ENCODE measurements at places on chromosomes 2 and 18.

- peak; percentile 82 for DNase-seq
These were observed 68.4 kb upstream of the PPP1CB start for GRCh38 chr2:28683100-28683706.

DNA sequence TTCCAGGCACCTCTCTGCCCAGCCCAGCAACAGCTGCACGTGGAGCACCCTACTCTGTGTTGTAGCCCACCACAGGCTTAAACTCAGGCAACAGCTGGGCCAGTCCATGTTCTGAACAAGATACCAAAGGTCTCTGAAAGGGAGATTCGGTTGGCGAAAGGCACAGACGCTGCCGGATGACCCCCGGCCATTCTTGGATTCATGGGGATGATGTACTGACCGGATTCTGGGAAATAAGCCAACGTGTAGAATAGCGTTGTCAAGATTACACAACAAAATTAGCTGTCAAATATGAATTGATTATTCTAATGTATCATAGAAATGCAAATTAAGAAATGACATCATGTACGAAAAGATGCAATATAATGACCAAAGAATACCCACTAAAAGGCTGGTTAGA, 283.0 kb upstream of the PXDN start:
- no peak for DNase-seq

DNA sequence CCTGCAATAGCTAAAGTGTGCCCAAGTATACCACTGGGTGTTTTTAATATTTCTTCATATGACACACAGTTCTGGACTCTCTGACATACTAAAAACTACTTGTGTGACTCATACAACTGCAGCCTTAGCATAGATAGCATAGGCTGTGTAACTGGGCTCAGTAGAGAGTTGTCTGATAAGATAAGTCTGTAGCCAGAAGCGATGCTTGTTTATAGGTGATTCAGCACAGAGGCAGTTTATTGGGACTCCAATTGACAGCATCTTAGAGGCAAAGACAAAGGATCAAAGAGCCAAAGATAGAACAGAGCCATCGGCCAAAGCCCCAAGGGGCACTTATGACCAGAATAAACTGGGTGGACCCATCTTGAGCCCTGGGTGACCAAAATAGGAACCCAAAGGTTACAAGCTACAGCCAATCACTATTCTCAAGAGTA, 42.3 kb downstream of the AAK1 start:
- peak; percentile 83 for DNase-seq

- DNase-seq = peak; percentile 8
These were observed 129.5 kb downstream of the RND3 start for GRCh38 chr2:150357770-150358467.

DNA sequence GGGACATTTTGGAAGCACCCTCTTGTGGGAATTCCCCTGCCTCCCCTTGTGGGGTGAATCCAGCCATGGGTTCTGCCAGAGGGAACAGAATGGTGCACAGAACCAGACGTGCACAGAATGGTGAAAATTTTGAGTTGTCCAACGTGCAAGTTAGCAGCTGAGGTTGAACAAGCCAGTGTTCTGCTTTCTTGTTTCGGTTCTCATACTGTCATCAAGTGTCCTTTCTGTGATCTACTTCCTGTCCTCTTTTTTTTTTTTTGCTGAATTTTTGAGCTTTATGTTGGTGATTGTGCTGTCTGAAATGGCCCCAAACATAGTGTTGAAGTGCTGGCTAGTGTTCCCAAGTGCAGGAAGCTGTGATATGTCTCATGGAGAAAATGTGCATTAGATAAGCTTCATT, 21.5 kb upstream of the REEP1 start:
- DNase-seq = no peak

- no peak for DNase-seq
These were observed 249.7 kb downstream of the IKZF2 start for GRCh38 chr2:212901604-212902275.

GRCh38 chr2:239598011-239598731, 197.4 kb upstream of the HDAC4 start:
- DNase-seq = no peak

DNA sequence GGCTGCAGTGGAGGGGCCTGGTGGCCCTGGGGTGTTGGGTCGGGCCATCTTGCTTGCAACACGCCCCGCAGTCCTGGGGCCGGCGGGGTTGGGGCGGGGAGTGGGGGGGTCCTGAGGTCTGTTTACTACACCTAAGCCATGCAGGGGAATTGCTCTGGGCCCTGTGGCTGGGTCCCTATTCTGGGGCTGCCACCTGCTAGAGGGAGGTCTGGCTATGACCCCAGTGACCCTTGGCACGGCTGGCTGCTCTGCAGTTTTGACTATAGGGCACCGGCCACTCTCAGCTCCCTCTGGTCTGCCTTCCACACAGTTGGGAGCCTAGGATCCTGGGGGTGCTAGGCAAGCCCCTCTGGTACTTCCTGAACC, 170.6 kb upstream of the GLI2 start:
- no peak for DNase-seq

GRCh38 chr2:138476940-138477339, 24.6 kb upstream of the SPOPL start:
- DNase-seq = no peak

DNA sequence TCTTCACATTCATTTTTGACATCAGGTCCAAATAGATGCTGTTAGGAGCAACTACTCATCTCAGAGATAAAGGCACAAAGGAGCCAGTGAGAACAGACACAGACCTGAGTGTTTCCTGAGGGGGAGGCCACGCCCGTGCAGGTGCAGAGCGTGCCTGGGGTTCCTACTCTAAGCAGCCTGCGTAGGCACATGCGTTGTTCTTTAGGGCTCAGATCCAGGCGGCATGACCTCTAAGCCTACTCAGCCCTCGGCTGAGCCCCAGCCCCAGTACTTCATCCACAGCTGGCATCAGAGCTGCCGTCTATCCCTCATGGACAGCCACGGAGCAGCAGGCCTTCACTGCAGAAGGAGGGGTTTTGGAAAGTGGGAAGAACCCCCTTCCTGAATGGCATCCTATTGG, 54.9 kb upstream of the PXDN start:
- DNase-seq = no peak

DNA sequence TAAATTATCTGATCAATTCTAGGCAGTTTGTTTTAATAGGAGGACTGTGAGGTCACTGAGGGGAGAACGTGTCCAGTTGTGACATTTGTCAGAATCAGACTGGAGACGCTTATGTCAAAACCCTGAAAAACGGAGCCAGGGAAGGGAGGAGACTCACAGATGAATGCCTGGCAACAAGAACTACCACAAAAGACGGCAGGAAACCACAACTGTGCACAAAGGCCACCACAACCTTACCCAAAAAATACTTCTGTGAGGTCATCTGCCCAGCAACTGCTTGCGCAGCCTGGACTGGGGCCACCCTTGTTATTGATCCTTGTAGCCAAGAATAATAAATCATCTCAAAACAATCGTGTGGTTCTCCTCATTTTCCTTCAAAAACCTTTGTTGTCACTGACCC, 173.0 kb upstream of the ALKAL2 start:
- no peak for DNase-seq

DNA sequence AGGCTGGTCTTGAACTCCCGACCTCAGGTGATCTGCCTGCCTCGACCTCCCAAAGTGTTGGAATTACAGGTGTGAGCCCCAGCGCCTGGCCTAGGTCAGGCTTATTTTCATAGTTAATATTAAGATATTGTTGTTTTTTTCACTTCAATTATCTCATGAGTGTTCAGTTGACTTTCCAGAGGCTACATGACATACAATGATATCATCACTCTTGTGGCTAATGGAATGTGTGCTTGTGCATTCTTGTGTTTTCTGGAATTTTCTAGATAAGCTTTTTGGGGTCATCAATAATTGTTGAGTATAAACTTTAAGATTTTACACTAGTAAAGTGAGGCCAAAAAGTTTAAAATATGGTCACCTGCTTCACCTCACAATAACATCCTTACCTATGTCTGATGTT, 180.9 kb downstream of the FIGN start:
- peak; percentile 19 for DNase-seq

DNA sequence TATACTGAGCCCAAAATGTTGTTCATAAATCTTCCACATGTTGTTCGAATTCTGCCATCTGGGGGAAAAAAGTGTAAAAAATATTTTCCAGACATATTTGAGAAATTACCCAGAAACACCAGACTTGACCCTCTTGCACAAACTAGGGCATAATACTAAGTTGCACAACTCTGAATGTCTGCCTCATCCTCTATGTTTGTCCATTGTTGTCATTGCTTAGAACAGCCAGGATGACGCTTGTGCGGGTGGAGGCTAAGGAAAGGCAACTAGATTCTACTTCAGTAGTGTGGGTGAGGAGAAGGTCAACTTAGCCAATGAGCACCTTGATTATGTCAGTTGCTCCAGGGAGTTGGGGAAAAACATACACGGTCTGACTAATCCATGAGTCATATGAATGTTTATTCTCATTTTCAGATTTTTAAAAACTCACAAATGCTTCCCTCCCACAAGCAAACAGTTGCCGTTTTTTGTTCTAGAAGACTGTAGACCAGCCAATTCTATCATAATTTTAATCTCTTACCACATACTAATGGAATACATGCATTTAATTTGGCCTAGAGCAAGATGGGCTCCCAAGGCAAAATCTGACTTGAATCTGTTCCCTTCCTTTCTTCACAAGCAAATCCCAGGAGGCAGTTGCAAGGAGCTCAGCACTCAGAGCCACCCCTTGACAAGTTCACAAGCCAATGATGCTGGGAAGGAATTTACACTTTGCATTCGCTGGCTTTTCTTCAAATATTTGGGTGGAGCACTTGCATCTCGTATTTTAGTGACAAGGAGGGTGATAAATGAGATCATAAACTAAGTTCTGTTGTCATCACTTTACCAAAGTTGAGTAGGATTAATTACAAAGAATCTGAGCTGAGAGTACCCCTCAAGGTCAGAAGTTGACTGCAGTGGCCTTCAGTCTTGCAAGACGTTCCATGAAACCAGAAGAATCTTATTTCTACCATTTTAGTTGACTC, 163.2 kb upstream of the TWIST2 start:
- DNase-seq = peak; percentile 97

DNA sequence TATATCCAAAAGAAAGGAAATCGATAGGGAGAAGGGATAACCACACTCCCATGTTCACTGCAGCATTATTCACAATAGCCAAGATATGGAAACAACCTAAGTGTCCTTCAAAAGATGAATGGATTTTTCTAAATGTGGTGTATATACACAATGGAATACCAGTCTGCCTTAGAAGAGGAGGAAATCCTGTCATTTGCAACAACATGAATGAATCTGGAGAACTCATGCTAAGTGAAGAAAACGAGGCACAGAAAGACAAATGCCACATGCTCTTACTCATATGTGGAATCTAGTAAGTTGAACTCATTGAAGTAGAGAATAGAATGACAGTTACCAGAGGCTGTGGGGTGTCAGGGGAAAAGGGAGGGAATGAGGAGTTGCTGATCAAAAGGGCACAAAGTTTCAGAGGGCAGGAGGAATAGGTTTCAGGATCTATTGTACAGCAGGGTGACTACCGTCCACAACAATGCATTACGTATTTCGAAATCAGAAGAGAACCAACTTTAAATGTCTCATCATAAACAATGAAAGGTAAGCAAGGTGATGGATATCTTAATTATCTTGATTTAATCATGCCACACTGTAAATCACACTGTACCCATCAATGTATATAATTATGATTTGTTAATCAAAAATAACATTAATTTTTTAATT, 46.1 kb downstream of the SIGLEC15 start:
- DNase-seq = no peak

DNA sequence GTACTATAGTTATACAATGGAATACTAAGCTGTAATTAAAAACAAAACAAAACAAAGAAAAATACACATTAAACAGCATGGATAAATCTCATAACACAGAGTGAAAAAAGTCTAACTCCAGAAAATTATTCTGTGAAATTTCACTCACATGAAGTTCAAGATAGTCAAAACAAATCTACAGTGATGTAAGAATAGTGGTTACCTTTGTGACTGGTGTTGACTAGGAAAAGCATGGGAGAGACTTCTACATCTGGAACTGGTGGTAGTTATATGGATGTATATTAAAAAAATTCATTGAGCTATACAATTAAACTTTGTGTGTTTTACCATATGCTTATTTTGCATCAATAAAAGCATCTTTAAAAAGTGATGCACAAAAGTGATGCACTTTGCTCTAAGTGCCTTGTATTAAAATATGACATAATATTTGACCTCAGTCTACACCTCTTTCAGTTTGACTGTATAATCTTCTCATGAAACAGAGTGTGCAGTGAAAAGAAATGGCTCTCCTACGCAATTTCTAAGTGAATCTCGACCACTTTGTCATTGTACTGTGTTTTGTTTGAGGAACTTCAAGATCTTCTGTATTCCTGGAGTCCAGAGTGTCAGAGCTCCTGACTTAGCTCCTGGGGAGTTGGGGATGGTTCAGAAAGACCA, 28.0 kb downstream of the STAT4 start:
- no peak for DNase-seq

- no peak for DNase-seq
These were observed 15.8 kb downstream of the ZNF236 start for GRCh38 chr18:76838182-76838581.

DNA sequence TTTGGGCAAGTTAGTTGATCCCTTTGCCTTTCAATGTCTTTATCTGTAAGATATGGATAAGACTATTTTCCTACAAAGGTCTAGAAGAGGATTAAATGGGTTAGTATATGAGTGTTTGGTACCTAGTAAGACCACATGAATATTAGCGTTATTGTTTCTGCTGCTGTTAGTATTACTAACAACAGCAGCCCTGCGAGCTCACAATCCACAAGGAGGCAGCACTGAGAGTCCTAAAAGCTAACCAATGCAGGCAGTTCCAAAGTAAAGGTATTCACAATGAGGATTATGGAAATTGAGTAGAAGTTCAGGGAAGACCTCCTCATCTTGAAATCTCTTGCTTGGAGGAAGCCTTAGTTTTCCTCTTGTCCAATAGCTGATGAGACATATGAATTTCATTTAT, 248.9 kb downstream of the TDRD15 start:
- DNase-seq = no peak

DNA sequence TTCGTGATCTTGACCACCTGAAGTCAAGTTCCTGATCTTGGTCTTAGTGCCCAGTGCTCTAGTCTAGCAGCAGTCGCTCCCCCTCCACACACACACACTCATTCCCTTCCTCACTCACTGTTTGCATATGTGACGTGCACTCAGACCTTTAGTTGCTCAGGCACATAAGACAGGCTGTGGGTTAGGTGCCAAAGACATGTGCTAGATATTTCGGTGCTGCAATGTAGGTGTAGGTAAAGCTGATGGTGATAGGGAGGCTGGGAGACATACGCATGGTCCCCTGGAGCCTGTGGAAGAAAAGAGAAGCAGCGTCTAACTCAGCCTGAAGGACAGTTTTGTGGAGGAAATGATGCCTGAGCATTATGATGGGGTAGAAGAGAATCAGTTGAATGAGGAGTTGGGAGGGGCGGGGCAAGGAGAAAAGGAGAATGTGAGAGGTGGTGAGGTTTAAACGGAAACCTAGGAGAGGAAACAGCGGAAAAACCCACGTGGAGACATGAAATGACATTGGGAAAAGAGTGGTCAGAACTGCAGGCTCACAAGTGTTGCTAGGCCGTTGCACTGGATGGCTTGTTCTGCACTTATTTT, 3.8 kb downstream of the TTC39C start:
- DNase-seq = no peak

- DNase-seq = no peak
These were observed 13.1 kb upstream of the E2F6 start for GRCh38 chr2:11478899-11479605.
